Activated CD8-positive, alpha-beta memory T cell treated with anti-CD3 and anti-CD28 coated beads for 4 hours (primary cell): ENCODE measurements at places on chromosomes 6 and 20.

DNA sequence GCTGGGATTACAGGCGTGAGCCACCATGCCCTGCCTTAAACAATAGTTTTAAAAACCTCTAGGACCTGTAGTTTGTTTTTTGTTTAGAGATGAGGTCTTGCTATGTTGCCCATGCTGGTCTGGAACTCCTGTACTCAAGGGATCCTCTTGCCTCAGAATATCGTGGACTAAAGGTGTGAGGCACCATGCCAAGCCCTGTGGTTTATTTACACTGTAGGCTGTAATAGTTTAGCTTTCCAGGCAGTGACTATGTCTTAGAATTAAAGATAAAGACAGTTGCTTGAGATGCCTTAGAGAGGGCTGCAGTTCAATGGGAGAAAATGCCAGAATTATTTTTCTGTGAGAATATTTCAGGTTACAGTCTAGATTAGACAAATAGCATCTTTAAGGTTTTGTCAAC is 72.9 kb downstream of the SGK1 start:
- no peak for DNase-seq

GRCh38 chr20:8722277-8722928 is 346.5 kb upstream of the PLCB4 start:
- no peak for DNase-seq

GRCh38 chr6:43304882-43305281 is 3.7 kb downstream of the CRIP3 start:
- no peak for DNase-seq

GRCh38 chr6:150711584-150712504 is 112.2 kb downstream of the PLEKHG1 start:
- no peak for DNase-seq
